ENCODE measurements at places on chromosomes 6 and 20. TPM values are rescaled to one million over a fixed set of nuclear protein-coding genes. Genes with fewer than 3 reads are reported as not detected.

- no peak overlapping the region for H3K27ac ChIP-seq
- H3K27me3 ChIP-seq, result no peaks in the 10 kb centered on the region
- H3K4me1 ChIP-seq, result no peaks in the 10 kb centered on the region
Observed at GRCh38 chr20:40325006-40325568, 363.9 kb downstream of the MAFB start.

- no peak overlapping the region for H3K27ac ChIP-seq
- H3K27me3 ChIP-seq, result peaks cover 2% of the 10 kb centered on the region
Observed at GRCh38 chr6:82917346-82918064, 148.1 kb downstream of the UBE3D start.

- H3K27me3 ChIP-seq, result peaks cover 1% of the 10 kb centered on the region
- no peak for DNase-seq
- no peaks in the 10 kb centered on the region for H3K36me3 ChIP-seq
- H3K4me3 ChIP-seq, result no peak overlapping the region
- no peak overlapping the region for H3K27ac ChIP-seq
- H3K4me1 ChIP-seq, result peaks cover 7% of the 10 kb centered on the region
Observed at GRCh38 chr6:90209527-90209926, 87.1 kb downstream of the BACH2 start.

GRCh38 chr6:29994826-29995225 is 52.5 kb downstream of the HLA-A start:
- H3K36me3 ChIP-seq, result peaks cover 4% of the 10 kb centered on the region
- peaks cover 3% of the 10 kb centered on the region for H3K4me1 ChIP-seq
- no peak for DNase-seq
- H3K4me3 ChIP-seq, result no peak overlapping the region

Gene COL11A2
- total RNA-seq, result 127 TPM

Measured in endothelial cell (in vitro differentiated cells).